Pulmonary artery endothelial cell (primary cell): ENCODE measurements at places on chromosomes 7 and 10. TPM values are rescaled to one million over a fixed set of nuclear protein-coding genes. Genes with fewer than 3 reads are reported as not detected.

Gene CPED1
- 1.5 and 1.7 TPM in 2 replicates for total RNA-seq

Gene CFTR
- not detected in 2 replicates for total RNA-seq

Gene TAS2R41
- not detected in 2 replicates for total RNA-seq

Gene DOCK4
- total RNA-seq: 178 and 198 TPM in 2 replicates

Gene ETV1
- 3.2 and 8.1 TPM in 2 replicates for total RNA-seq

Gene SGPL1
- total RNA-seq: 13.1 and 22.0 TPM in 2 replicates

DNA sequence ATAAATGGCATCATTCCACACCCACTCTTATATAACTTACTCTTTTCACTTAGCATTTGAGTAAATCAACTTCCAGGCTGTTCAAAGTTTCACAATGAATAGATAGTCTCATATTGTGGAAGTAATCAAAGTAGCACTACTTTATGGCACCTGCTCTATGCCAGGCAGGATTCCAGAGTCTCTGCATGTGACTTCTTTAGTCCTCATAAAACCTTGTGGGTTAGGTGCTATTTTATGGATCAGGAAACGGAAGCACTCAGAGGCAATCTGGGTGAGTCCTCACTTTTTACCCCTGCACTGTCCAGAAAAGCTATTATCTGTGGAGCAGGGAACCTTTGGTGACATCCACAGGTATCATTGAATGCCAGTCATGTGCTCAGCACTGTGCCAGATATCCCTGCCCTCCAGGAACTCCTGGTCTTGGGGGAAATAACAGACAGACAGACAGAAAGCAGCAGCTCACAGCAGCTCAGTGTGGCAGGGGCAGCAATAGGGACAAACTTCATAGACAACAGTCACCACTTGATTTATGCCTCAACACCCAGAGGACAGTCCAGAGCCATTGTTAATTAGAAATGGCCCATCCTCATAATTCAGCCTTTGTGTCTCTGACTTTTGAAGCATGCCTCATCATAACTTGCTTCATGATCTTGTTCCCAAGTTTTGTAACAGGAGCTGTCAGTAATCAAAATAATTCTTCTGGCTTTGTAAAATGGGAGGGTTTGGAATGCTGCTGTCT, 160.6 kb downstream of the SEC23IP start:
- no peak for DNase-seq

DNA sequence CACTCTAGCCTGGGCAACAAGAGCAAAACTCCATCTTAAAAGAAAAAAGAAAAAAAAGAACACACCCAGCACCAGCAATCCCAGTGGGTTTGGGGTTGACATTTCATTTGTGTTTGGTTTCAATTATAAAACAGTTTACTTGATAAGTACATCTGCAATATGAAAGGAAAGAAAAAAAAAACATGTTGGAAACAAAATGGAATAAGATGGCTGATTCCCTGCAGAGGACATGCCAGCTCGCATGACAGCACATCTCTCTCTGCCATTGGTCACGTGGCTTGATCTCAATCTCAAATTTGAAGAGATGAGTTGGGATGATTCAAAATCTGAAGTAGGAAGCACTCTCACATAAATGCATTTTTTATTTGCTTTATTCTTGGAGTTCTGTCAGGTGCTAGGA, 28.0 kb downstream of the MYOF start:
- DNase-seq: no peak

DNA sequence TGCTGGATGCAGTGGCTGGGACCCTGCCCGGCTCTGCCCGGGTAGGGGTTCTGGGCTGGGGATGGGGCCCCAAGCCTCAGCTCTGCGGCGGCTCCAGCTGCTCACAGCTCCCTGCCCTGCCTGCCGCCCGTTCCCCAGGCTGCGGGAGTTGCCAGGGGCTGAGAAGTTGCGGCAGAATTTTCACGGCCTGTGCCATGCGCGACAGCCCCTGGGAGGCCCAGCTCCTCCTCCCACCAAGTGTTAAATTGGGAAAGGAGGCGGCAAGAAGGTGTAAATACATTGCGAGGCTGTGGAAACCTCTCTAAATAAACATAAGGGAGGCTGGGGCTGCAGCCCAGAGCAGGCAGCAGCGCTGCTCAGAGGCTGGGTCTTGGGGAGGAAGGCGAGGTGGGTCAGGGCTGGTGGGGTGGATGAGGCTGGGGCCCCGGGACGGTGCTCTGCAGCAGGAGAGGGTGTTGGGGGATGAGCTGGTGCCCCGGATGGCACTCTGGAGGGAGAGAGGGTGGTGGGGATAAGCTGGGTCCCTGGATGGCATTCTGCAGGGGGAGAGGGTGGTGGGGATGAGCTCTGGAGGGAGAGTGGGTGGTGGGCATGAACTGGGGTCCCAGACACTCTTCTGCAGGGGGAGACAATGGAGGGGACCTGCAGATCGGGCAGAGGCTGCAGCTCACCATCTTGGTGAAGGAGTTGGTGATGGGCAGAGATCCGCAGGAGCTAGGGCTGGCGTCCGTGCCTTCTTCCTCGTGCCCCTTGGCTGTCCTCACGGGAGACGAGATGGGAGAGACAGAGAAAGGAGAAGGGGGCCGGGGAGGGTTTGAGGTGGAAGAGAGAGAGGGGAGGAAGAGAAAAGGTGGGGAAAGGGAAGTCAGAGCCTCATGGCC, 85.5 kb upstream of the GNA12 start:
- DNase-seq: no peak

GRCh38 chr10:116157485-116157884, 115.5 kb downstream of the GFRA1 start:
- no peak for DNase-seq
